ENCODE measurements at places on chromosomes 2 and 18.

GRCh38 chr2:134132490-134132857, 121.4 kb upstream of the MGAT5 start:
- no peak overlapping the region for H3K4me3 ChIP-seq
- no peaks in the 10 kb centered on the region for H3K36me3 ChIP-seq
- H3K27me3 ChIP-seq, result no peaks in the 10 kb centered on the region
- H3K27ac ChIP-seq, result no peak overlapping the region

- no peak within 1 kb of the TSS for H3K27ac ChIP-seq
- no peak for DNase-seq
- H3K4me1 ChIP-seq, result no peaks in the 10 kb centered on the region
- no peak within 1 kb of the TSS for H3K4me3 ChIP-seq
- H3K27me3 ChIP-seq, result no peaks in the 10 kb centered on the region
These were observed at the start of gene MC4R for GRCh38 chr18:60372596-60372995. TSS of gene MC4R (minus strand) at chr18:60372775. CDS start at chr18:60372349, 426 bp downstream.

DNA sequence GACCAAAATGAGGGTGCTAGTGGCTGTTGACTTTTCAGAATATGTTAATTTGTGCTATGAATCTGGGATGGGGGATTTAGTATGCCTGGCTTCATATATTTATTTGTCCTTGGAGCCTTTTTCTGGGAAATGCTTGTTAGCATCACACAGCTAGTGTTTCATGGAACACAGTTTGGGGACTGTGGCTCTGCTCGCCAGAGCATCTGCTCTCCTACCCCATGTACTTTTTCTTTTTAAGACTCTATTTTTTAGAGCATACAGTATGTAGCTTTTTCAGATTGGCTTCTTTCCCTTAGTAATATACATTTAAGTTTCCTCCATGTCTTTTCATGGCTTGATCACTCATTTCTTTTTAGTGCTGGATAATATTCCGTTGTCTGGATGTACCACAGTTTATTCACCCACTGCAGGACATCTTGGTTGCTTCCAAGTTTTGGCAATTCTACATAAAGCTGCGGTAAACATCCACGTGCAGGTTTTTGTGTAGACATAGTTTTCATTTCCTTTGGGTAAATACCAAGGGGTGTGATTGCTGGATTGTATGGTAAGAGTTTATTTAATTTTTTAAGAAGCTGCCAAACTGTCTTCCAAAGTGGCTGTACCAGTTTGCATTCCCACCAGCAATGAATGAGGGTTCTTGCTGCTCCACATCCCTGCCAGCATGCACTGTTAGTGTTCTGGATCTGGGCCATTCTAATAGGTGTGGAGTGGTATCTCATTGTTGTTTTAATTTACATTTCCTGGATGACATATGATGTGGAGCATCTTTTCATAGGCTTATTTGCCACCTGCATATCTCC, 44.1 kb downstream of the EFR3B start:
- peaks cover 6% of the 10 kb centered on the region for H3K4me1 ChIP-seq
- no peaks in the 10 kb centered on the region for H3K27me3 ChIP-seq
- no peak for DNase-seq

- no peak for DNase-seq
- H3K27me3 ChIP-seq, result no peaks in the 10 kb centered on the region
- H3K36me3 ChIP-seq, result peaks cover 9% of the 10 kb centered on the region
- H3K4me1 ChIP-seq, result peaks cover 45% of the 10 kb centered on the region
These were observed 14.6 kb downstream of the WDR33 start for GRCh38 chr2:127796389-127796788.
